Endodermal cell (in vitro differentiated cells): ENCODE measurements at places on chromosomes 4 and X. TPM values are rescaled to one million over a fixed set of nuclear protein-coding genes. Genes with fewer than 3 reads are reported as not detected.

SLC34A2 gene
- 4.5 and 6.4 TPM in 2 replicates for total RNA-seq

ZNF157 gene
- total RNA-seq, result 0.97 and 1.6 TPM in 2 replicates

FREM3 gene
- 0.13 to 0.66 TPM (median 0.17 TPM) in 3 replicates for total RNA-seq

RPA4 gene
- total RNA-seq, result 1.6 and 1.8 TPM in 2 replicates

CFAP299 gene
- total RNA-seq, result not detected in 3 replicates

ARHGAP24 gene
- total RNA-seq, result 47.5 and 66.8 TPM in 2 replicates

HMX1 gene
- 0.79 and 1.2 TPM in 2 replicates for total RNA-seq

CRMP1 gene
- total RNA-seq, result 40.0 to 47.1 TPM (median 40.3 TPM) in 3 replicates

LUZP4 gene
- total RNA-seq, result not detected in 2 replicates

STPG2 gene
- 0.41 and 0.53 TPM in 2 replicates for total RNA-seq

DNA sequence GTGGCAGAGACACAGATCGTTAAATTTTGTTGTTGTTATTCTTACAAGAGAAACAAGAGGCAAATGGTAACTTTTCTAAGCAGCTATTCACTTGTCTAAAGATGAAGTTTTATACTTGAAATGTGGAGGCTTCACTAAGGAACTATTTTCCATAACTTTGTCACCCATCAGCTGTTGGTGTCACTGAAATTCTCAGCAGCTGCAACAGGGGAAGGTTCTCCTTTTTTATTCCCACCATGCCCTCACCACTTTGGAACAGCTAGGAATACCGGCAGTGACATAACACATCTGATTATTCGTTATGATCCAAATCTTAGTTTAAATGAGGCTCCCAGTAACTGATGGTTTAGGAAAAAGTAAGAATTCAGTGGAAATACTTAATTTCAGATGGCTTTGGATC lies 147.0 kb upstream of the LEF1 start:
- H3K27ac ChIP-seq, result no peak overlapping the region
- H3K4me3 ChIP-seq, result no peak overlapping the region
- H3K27me3 ChIP-seq, result no peaks in the 10 kb centered on the region
- no peaks in the 10 kb centered on the region for H3K4me1 ChIP-seq
- H3K36me3 ChIP-seq, result no peaks in the 10 kb centered on the region
- no peak for DNase-seq

DNA sequence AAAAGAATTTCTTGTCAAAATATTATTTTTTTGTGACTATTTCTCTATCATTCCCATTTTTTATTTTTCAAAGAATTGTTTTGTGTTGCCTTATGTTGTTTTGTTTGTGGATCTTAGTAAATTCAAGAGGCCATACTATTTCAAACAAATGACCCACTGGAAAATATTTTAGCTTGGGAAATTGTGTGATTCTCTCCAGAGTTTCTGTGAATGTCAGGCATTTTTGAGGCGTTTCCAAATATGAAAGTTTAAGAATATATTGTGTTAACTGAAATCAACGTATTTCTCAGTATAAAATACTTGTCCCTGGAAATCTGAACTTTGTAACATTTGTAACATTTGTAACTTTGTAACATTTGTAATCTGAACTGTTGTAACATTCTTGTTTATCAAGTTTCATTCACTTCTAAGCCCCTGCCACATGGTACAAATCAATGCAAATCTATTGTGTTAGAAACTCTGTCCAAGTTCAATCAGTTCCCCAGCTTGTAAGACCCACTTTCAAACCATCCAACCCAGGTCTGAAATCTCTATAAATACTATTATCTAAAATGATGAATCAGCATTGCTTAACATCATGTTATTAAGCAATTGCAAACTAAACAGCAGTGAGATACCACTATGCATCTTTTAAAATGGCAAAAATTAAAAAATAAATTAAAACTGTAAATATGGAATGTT lies 465.4 kb upstream of the GRID2 start:
- no peaks in the 10 kb centered on the region for H3K4me1 ChIP-seq
- H3K4me3 ChIP-seq, result no peak overlapping the region
- no peak overlapping the region for H3K27ac ChIP-seq
- H3K27me3 ChIP-seq, result no peaks in the 10 kb centered on the region
- no peaks in the 10 kb centered on the region for H3K36me3 ChIP-seq

DNA sequence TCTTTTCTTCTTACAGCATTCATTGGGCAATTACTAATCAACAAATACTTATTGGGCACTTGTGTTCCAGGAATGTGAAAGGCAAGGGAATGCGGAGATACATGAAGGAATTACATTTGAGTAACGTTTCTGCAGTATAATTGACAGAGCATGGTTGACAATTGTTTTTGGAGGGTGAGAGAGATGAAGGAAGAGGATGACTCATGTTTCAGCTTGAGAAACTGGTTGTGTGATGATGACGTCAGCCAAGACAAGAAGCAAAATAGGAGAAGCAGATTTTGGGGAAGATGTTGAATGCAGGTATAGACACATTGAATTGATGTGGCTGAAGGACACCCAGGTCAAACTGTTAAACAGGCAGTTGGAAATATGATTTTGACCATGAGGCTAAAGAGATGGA lies 8.0 kb upstream of the CPEB2 start:
- no peaks in the 10 kb centered on the region for H3K27me3 ChIP-seq
- H3K4me1 ChIP-seq, result no peaks in the 10 kb centered on the region
- no peak for DNase-seq

GRCh38 chr4:182213004-182213403 lies 30.2 kb upstream of the TENM3 start:
- no peak overlapping the region for H3K27ac ChIP-seq
- H3K36me3 ChIP-seq, result no peaks in the 10 kb centered on the region
- no peaks in the 10 kb centered on the region for H3K27me3 ChIP-seq
- no peak overlapping the region for H3K4me3 ChIP-seq
- no peak for DNase-seq

DNA sequence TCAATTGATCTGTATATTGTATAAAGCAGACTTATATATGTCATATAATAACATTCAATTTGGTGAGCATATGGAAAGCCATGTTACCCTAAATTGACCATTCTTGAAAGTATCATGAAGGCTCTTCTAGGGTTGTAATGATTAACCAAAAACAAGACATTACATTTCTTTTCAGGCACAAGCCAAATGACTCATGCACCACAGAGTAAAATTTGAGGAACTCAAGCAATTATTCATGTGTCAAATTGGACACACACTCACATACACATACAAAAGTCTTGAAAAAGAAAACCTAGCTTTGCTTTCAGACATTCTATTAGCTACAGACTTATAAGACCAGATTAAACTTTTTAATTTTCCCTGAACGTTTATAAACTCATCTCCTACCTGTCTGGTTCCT lies 146.5 kb upstream of the PCDH18 start:
- peak overlapping the region; percentile 53 for H3K4me3 ChIP-seq
- no peaks in the 10 kb centered on the region for H3K27me3 ChIP-seq
- no peak overlapping the region for H3K27ac ChIP-seq
- DNase-seq, result no peak
- no peaks in the 10 kb centered on the region for H3K36me3 ChIP-seq
- H3K4me1 ChIP-seq, result no peaks in the 10 kb centered on the region

DNA sequence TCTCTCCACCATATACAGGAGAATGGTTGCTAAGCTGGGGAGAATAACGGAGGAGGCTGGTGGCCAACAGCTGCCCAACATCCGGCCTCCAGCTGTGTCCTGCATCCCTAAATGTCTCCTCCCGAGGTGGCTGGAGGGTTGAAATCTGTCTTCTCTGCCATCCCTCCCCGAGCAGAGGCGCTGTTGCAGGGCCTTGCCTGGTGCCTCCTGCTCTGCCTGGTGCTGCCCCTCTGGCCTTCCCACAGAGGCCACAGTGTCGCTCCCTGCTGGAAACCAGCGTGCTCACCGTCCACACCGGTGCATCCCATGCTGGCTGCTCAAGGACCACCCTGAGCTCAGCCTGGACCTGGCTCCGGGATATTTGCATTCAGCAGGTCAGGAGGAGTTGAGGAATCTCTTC lies 115.2 kb downstream of the ENPP6 start:
- no peak overlapping the region for H3K4me3 ChIP-seq
- no peak overlapping the region for H3K27ac ChIP-seq
- H3K4me1 ChIP-seq, result no peaks in the 10 kb centered on the region

DNA sequence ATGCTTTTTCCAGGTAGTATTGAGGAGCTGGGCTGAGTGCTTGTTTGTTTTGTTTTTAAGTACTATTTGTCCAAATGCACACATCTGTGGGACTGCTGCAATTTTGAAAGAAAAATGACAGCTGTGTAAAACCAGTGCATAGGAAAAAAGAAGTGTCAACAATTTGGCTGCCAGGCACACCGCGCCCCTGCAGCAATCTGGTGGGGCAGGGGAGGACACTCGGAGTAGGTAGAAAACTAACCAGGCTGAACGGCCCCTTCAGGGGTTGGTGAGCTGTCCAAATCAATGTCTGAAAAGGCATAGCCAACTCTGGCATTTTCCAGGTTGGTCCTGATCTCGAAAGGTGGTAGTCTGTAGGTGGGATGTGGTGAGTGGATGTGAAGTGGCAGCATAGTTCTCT lies 1.1 kb downstream of the LDOC1 start:
- DNase-seq, result no peak
- no peak overlapping the region for H3K27ac ChIP-seq
- no peaks in the 10 kb centered on the region for H3K27me3 ChIP-seq
- peak overlapping the region; percentile 86 for H3K4me3 ChIP-seq

- H3K27me3 ChIP-seq, result no peaks in the 10 kb centered on the region
- H3K4me3 ChIP-seq, result no peak overlapping the region
- H3K27ac ChIP-seq, result no peak overlapping the region
Observed at GRCh38 chr4:76628251-76628650, 193.2 kb downstream of the SHROOM3 start.

- H3K36me3 ChIP-seq, result no peaks in the 10 kb centered on the region
Observed at GRCh38 chrX:73217621-73218020, 3.0 kb upstream of the NAP1L2 start.

- H3K36me3 ChIP-seq, result no peaks in the 10 kb centered on the region
- H3K4me1 ChIP-seq, result no peaks in the 10 kb centered on the region
- no peak overlapping the region for H3K4me3 ChIP-seq
- peaks cover 20% of the 10 kb centered on the region for H3K27me3 ChIP-seq
Observed at GRCh38 chr4:10157478-10158332, 41.1 kb upstream of the WDR1 start.

DNA sequence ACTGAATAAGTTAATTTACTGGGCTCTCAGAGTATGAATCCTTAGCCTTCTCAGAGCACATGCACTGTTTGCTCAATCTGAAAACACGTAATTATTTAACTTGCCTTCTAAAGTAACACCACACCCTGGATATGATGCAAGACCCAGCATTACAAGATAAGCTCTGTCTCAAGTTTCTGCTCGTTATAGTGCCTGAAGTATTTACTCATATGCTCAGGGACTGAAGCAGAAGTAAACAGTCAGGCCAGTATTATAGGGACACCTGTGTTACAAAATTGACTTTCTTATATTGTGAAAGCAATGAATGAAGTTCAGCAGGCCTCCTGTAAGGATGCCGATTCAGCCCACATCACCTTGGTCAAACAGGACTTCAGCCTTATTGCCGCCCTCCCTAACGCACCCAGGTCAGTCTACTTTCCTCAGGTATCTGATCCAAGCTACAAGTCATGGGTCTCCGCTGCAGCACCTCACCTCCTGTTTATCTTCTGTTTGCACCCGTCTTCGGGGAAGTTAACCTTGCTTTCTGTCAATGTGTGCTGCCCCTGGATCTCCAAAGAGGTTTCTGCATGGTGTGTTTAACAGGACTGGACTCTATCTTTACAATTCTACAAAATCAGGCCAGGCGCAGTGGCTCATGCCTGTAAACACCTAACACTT lies 42.8 kb upstream of the KLF3 start:
- H3K27ac ChIP-seq, result no peak overlapping the region
- no peaks in the 10 kb centered on the region for H3K36me3 ChIP-seq
- no peaks in the 10 kb centered on the region for H3K27me3 ChIP-seq
- H3K4me1 ChIP-seq, result no peaks in the 10 kb centered on the region
- H3K4me3 ChIP-seq, result no peak overlapping the region

DNA sequence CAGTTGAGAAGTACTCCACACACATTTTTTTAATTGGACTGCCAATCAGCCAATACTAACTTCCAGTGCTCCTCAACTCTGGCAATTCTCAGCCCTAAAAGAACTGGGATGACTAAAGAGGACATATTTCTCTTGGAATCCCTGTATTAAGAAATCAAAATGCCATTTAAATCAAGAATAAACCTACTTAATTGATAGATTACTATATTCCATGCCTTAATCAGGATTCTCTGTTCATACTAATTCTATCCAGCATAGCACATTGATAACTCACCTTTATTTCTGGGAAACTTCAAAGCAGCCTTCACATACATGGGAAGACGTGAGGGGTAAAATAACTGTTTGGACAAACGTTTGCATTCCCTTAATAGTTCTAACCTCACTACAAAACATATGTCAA lies 93.0 kb upstream of the DKK2 start:
- H3K27me3 ChIP-seq, result no peaks in the 10 kb centered on the region
- H3K27ac ChIP-seq, result no peak overlapping the region
- no peaks in the 10 kb centered on the region for H3K4me1 ChIP-seq

GRCh38 chr4:147019091-147019490 lies 73.4 kb upstream of the TTC29 start:
- H3K27ac ChIP-seq, result no peak overlapping the region
- no peaks in the 10 kb centered on the region for H3K27me3 ChIP-seq
- no peak overlapping the region for H3K4me3 ChIP-seq
- H3K4me1 ChIP-seq, result peaks cover 14% of the 10 kb centered on the region
- peak; percentile 89 for DNase-seq

- no peaks in the 10 kb centered on the region for H3K27me3 ChIP-seq
- no peak overlapping the region for H3K4me3 ChIP-seq
Observed at GRCh38 chr4:139912445-139912844, 241.5 kb downstream of the MAML3 start.

- peaks cover 2% of the 10 kb centered on the region for H3K4me1 ChIP-seq
- H3K4me3 ChIP-seq, result peak within 1 kb of the TSS; percentile 80
- no peaks in the 10 kb centered on the region for H3K36me3 ChIP-seq
- H3K27ac ChIP-seq, result no peak within 1 kb of the TSS
- peak; percentile 75 for DNase-seq
Observed at GRCh38 chr4:88697588-88698329, at the start of gene NAP1L5. TSS of gene NAP1L5 (minus strand) at chr4:88697829. CDS start at chr4:88697754, 75 bp downstream.

GRCh38 chr4:149017002-149017734 lies 575.0 kb upstream of the NR3C2 start:
- H3K27me3 ChIP-seq, result no peaks in the 10 kb centered on the region
- no peak overlapping the region for H3K27ac ChIP-seq
- H3K4me3 ChIP-seq, result no peak overlapping the region
- no peaks in the 10 kb centered on the region for H3K36me3 ChIP-seq
- DNase-seq, result no peak
- no peaks in the 10 kb centered on the region for H3K4me1 ChIP-seq

DNA sequence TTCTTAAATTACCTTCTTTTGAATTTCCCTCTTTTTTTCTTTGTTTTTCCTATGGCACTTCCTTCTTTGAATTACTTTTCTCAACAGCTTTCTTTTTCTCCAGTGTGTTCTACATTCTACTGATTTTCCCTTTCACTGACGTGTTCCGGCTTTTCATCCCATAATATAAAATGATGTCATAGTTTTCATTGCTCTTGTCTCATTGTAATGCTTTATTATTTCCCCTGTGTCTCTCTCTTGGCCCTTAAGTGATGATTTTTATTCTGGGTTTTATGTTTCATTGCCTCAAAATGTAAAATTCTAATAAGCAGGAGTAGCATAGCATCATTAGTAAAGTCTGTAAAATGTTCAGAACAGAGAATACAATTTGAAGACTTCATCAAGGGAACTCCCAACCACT lies 299.3 kb downstream of the KCTD8 start:
- H3K4me1 ChIP-seq, result no peaks in the 10 kb centered on the region
- DNase-seq, result no peak
- H3K27me3 ChIP-seq, result no peaks in the 10 kb centered on the region
- no peak overlapping the region for H3K27ac ChIP-seq
- H3K4me3 ChIP-seq, result no peak overlapping the region
- no peaks in the 10 kb centered on the region for H3K36me3 ChIP-seq

GRCh38 chrX:13868591-13868990 lies 51.7 kb upstream of the GPM6B start:
- no peaks in the 10 kb centered on the region for H3K27me3 ChIP-seq
- H3K4me1 ChIP-seq, result no peaks in the 10 kb centered on the region
- H3K27ac ChIP-seq, result no peak overlapping the region
